ENCODE measurements at places on chromosomes 3 and 15.

DNA sequence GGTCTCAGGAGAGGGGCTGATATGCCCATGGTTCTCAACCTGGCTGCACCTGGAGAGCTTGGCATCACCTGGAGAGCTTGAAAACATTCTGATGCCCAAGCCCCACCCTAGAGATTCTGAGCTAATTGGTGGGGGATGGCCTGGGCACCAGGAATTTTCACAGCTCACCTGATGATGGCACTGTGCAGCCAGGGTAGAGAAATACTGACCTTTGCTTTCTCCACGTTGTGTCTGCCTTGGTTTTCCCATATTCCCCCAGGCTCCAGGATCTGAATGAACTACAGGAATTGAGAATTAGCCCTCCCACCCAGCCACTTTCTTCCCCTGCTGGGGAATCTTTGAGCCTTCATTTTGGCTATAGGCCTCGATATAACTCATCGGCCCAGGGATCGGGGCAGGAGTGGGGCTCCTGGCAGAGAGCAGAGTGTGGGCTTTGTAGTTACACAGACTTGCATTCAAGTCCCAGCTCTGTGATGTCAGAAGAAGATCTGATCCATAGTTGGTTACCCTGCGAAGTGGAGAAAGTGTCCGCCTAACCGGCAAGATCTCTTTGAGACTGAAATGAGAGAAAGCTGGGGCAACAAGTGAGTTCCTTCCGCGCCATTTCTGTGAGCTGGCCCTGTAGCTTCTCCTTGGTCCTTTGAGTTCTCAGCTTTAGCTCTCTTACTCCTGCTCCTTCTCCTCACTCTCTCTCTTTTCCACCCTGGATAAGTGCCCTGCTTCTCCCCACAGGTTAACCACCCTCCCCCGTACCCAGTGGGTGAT lies 33.1 kb upstream of the UBE2Q2 start:
- no peak for DNase-seq

DNA sequence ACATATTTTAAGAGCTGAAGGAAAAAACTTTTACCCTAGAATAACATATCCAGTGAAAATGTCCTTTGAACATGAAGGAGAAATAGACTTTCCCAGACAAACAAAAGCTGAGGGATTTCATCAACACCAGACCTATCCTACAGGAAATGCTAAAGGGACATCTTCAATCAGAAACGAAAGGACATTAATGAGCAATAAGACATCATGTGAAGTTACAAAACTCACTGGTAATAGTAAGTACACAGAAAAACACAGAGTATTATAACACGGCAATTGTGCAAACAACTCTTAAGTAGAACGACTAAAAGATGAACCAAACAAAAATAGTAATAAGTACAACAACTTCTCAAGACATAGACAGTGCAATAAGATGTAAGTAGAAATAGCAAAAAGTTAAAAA lies 3.5 kb upstream of the ZSCAN2 start:
- no peak for DNase-seq

DNA sequence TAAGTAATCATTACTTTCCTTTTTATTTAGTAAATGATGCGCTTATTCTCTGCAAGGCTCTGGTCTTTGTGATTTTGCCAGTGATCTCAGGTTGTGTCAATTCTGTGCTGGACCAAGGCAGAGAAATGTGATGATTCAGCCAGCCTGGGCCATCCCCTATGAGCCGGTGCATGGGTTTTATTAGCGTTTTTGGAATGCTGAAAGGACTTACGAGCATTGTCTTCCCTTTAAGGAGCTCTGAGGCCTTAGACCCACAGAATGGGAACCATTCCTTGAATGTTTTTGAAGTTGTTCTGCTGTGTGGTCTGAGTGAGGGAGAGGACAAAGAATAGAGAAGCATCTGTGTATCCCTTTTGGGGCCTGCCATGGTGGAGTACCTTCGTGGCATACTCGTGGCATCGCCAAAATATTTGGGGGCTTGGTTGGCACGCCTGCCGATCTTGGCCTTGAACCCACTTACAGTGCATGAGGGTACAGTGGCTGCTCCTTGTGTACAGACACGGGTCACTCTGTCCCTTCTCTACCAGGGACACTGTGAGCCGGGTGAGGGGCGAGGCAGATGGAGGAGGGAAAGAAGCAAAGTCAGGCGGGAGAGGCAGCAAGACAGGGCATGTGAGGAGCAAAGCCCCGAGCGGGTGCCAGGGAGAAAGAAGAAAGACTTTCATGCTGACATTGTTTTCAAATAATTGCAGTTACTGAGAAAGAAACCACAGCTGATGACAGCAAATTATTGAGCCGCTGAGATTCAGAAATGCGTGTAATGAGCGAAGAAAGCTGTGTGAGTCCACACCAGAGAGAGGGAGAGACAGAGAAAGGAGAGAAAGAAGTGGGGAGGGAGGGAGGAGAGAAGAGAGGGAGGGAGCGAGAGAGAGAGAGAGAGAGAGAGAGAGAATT lies 269.4 kb upstream of the RGMA start:
- no peak for DNase-seq

DNA sequence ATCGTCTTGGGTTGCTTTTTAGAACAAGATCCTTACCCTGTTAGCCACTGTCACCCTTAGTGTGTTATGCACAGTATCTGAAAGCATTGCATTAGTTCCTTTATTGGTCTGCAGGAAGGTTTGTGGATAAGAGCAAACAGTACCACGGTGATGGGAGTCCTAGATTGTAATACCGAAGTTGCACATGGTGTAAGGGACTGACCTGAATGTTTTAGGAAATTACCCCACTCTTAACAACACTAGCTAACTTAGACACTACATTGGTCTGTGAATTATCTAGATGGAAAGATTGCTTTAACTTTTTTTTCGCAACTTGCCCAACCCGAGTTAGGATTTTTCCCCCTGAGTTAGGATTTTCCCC lies 1.3 kb downstream of the STT3B start:
- no peak for DNase-seq

DNA sequence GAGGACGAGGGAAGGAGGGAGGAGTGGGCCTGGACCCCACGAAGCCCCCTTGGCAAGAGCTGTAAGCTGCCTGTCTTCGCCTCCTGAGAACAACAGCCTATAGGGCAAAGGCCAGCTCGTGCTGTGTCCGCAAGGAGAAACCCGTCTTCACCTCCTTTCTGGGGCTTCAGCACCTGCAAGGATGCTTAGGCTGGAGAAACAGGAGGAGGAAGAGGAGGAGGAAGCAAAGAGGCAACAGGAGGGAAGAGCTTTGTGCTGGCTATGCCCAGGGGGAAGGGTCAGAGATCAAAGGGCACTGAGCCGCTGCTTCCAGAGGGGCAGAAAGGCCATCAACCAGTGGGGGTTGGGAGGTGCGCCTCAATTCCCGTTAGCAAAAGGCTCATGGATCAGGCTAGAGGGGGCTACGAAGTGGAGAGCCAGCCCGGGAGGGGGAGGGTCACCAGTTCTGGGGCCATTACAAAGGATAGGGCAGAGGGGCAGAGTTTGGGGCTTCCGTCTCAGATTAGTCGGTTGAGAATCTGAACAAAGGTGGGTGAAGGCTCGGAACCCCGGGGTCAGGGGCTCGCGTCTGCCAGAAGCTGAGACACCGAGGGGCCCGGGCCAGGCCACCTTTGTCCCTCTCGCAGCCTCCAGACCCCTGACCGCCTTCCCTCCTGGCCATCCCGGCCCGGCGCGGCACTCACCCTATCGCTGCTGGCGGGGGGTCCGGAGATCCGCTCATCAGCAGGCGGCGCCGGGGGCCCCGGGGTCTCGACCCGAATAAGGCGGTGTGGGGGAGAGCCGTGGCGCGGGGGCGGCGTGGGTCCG lies 792 bp downstream of the SHF start:
- no peak for DNase-seq

- no peak for DNase-seq
These were observed 50.6 kb downstream of the SMARCC1 start for GRCh38 chr3:47731061-47731460.

GRCh38 chr3:69121513-69121912 lies 882 bp downstream of the LMOD3 start:
- DNase-seq: no peak

DNA sequence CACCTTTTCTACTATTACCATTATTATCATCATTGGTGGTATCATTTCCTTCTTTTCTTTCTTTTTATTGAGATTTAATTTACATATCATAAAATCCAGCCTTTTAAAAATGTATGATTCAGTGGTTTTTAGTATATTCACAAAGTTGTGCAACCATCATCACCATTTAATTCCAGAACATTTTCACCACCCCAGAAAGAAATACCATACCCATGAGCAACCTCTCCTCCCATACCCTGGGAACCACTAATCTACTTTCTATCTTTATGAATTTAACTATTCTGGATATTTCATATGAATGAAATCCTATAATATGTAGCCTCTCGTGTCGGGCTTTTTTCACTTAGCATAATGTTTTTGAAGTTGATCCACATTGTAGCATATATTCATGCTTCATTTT lies 29.1 kb downstream of the AAGAB start:
- DNase-seq: no peak

DNA sequence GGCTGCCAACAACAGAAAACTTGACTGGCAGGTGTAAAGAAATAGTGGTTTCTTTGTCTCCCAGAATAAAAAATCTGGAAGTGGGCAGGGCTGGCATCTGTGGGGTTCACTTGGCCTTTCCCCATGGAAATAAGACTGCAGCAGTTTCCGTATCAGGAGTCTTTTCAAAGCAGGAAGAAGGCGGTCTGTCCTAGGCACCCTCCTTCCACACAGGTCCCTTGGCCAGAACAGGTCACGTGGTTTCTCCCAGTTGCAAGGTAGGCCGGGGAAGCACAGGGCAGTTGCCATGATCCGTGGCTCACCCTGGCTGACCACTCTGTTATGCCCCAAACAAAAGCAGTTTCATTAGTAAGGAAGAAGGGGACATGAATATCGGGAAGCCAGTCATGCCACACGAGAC lies 45.4 kb downstream of the ZDHHC19 start:
- DNase-seq: no peak

DNA sequence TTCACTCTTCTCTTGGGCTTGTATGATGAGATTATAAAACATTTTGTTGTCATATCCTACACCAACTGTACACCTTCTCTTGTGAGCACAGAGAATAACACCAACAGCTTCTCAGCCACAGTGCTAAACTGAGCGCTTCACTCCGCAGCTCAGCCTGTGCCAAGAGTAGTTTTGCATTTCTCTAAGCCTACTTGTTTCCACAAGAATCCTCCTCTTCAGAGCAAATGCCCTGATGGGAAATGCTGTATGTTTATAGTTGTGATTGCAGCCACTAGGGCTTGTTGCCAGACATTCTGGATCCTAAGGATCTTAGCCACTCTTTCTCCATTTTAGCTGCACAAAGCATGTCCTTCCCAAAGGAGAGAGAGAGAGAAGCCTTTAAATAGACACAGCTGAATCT lies 138.8 kb upstream of the PLXND1 start:
- DNase-seq: no peak

DNA sequence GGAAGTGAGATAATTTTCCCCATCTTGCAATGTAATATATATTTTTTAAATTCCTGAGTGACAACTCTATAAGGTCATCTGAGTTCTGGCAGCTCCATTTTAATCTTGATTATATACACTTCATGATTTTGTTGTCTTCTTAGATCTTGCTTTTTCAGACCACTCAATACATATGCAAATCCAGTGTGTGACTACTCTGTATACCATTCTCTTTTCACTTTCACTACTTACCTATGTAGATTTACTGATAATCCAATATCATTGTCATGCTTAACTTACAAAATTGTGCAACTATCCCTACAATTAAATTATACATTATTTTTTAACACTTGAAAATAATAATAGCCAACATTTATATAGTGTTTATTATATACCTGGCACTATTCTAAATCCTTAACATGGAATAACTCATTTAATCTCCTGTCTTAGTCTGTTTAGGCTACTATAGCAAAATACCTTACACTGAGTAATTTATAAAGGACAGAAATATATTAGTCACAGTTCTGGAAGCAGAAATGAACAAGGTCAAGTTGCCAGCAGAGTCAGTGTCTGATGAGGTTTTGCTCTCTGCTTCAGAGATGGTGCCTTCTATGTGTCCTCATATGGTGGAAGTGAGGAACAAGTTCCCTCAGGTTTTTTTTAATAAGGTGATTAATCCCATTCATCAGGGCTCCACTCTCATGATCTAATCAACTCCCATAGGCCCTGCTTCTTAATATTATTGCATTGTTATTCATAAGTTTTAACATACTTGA lies 338.5 kb downstream of the TUSC7 start:
- DNase-seq: no peak

DNA sequence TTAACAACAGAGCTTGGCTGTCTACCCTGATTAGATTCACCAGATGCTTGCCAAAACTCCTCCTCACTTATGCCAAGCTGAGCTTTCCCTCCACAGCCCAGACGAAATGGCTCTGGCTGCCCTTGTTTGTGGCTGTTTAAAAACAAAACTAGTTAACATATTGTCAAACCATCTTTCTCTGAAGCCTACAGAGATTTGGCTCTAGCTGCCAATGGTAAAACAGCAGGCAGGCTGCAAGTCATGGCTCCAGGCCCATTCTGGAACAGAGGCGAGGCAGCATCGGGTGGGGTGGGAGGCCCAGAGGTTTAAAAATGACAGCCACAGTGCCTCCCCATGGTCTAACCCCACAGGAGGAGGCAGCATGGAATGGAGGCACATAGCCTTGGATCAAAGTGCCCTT lies 75.9 kb downstream of the SCN5A start:
- no peak for DNase-seq

GRCh38 chr3:111864821-111865656 lies 6.0 kb downstream of the PHLDB2 start:
- no peak for DNase-seq
